A673 (cell line): ENCODE measurements at places on chromosomes 2 and 18. TPM values are rescaled to one million over a fixed set of nuclear protein-coding genes. Genes with fewer than 3 reads are reported as not detected.

The WDR12 gene
- total RNA-seq = 152 and 164 TPM in 2 replicates

The CLEC4F gene
- total RNA-seq = 0.67 and 1.1 TPM in 2 replicates

DNA sequence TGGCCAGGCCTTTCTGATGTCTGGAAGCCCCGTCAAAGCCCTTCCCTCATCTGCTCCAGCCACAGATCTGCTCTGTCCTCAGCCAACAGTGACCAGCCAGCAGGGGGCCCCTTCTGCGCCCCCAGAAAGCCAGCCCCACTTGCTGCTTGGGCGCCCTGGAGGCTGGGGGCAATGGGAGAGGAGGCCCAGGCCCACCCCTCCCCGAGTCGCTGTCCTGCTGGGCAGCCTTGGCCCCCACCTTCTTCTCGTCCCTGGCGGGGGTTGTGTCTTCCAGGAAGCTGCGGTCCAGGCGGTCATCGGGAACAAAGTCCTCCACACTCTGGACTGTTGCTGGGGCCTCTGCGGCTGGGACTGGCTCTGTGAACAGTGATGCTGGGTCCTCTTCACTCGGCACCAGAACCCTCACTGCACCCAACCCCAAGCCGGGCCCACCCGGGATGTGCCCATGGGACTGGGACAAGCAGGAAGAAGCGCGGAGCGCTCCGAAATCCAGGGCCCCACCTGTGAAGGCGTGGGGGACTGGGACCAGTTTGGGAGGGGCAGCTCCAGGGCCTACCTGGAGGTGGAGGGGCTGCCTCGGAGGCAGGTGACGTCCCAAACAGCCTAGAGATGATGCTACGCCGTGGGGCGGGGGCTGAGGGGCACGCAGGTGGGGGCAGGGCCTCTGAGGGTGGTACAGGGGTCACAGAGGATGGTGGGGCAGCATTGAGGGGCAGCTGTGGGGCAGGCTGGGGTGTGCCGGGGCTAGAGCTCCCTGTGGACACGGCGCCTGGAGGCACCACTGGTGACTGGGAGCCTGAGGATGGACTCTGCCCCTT lies 257.6 kb downstream of the ANKRD30B start:
- DNase-seq = no peak
- H3K4me1 ChIP-seq = no peaks in the 10 kb centered on the region
- H3K27ac ChIP-seq = no peak overlapping the region
- no peaks in the 10 kb centered on the region for H3K36me3 ChIP-seq
- no peak overlapping the region for H3K4me3 ChIP-seq
- no peaks in the 10 kb centered on the region for H3K27me3 ChIP-seq

GRCh38 chr2:79083597-79084251 lies 4.1 kb downstream of the REG1B start:
- no peak for DNase-seq
- no peaks in the 10 kb centered on the region for H3K36me3 ChIP-seq
- peaks cover 8% of the 10 kb centered on the region for H3K27me3 ChIP-seq
- no peak overlapping the region for H3K4me3 ChIP-seq
- no peak overlapping the region for H3K27ac ChIP-seq
- no peaks in the 10 kb centered on the region for H3K4me1 ChIP-seq

DNA sequence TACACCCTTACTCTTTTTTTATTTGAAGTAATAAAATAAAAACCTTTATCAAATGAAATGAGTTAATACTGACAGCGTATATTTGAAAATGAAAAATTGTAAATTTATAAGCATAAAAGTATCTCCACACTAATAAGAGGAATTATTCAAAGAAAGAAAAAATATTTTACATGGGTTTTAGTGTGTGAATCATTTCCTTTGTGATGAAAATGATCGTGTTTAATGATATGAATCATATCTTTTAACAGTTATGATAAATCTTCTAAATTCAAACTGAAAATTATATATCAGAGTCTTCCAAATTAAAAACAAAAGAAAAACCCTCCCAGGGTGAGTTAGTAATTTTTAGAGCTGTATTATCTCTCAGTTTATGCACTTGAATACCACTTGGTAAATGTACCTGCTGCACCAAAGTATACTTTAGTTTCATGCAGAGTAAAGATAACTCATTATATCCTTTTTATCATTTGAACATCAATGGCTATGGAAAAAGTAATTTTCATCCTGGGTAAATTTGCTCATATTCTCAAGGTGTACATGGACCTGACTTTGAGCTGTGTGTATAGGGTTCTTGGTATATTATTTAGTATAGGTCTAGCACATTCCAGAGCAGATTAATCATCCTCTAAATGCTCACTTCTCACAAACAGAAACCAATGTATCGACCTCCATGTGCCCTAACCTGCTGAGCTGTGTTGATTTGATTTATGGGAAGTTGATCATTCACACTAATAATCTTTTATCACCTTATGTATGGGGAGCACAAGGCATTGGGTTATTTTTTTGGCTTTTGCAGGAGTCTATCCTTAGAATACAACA lies 98.7 kb upstream of the VWC2L start:
- no peaks in the 10 kb centered on the region for H3K27me3 ChIP-seq
- H3K36me3 ChIP-seq = no peaks in the 10 kb centered on the region
- no peak for DNase-seq

DNA sequence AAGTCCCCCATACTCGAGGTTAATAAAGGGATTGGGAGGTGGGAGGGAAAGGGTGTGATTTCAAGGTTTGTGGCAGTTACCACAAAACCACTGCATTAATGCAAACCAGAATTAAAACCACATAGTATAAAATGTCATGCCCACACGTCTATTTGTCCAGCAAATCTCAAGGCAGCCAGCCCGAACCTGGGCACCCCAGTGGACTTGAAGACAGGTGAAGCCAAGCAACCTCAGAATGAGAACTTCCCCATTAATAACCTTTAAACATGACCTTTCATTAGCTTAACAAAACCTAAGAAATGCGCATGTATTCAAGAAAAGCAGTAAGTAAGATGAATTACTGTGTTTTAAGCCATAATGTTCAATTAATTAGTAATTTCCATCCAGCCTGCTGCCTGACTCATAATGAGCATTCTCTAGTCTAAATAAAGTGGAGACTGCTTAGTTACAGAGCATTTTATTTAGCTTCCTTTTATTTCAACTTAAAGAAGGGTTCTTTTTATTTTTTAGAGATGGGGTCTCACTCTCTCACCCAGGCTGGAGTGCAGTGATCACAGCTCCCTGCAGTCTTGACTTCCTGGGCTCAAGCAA lies 229.6 kb downstream of the FAM210A start:
- no peaks in the 10 kb centered on the region for H3K36me3 ChIP-seq
- no peak for DNase-seq
- H3K4me3 ChIP-seq = no peak overlapping the region
- H3K4me1 ChIP-seq = peaks cover 6% of the 10 kb centered on the region

GRCh38 chr2:235868224-235868623 lies 300.0 kb downstream of the GBX2 start:
- no peaks in the 10 kb centered on the region for H3K4me1 ChIP-seq
- H3K36me3 ChIP-seq = no peaks in the 10 kb centered on the region
- H3K4me3 ChIP-seq = no peak overlapping the region
- H3K27me3 ChIP-seq = no peaks in the 10 kb centered on the region

- no peaks in the 10 kb centered on the region for H3K36me3 ChIP-seq
- DNase-seq = peak; percentile 99
- no peaks in the 10 kb centered on the region for H3K27me3 ChIP-seq
- peak overlapping the region; percentile 1 for H3K4me3 ChIP-seq
These were observed 41.6 kb downstream of the KCNE4 start for GRCh38 chr2:223093436-223094241.
